ENCODE measurements at places on chromosomes 1 and 21.
A peak's percentile ranks its signal among the peaks of the same experiment; 100 is the strongest.

- no peak for DNase-seq
Measured at GRCh38 chr21:25191141-25191540, 416.1 kb downstream of the MRPL39 start.

DNA sequence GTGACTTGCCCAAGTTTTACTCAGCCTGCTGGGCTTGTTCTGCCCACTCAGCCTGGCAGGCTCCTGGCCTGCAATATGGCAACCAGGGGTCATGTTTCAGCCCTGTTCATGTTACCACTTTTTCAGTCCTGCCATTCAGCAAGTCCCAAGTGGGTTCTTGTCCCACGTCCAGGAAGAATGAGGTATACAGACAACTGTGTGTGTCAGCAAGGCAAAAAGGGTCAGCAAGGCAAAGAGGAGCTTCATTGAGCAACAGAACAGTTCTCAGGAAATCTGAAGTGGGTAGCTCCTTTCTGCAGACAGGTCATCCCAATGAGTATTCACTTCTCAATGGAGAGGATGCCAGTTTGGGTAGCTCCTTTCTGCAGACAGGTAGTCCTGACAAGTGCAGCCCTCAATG lies 1233.3 kb upstream of the B3GALT2 start:
- no peak for DNase-seq

GRCh38 chr21:43325968-43326715 lies 100.8 kb downstream of the SIK1 start:
- no peak for DNase-seq

DNA sequence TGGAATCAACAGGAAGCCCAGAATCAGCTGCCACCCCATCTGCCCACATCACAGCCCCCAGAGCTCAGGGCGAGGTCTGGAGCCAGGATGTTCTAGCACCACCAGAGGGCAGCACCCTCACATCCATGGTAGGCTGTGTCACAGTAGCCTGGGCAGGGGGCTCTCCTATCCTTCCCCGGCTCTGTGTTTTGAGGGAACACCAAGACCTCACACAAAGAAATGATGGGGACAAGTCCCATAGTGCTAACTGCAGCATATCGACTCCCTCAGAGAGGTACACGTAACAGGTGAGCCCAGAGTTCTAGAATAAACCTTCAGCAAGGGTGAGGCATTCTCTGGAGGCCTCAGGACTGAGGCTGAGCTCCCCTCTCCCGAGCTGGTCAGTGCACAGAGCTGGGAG lies 2.3 kb upstream of the KCNC4 start:
- DNase-seq = peak; percentile 59

DNA sequence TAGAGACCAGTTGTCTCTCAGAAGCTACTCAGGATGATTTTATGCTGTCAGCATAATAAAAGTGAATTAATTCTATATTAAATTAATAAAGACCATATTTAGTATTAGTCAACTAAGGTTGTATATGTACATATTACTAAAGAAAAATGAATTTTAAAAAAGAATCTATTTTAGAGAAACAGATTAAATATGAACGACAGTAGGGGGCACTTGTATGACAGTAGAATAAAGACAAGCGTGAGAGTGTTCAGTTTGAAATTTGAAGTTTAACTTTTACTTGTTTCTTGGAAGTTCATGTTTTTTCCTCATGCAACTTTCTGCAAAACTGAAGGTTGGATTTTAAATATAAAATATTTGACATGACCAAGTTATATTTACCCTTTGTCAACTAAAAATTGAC lies 67.9 kb upstream of the MACF1 start:
- DNase-seq = no peak

GRCh38 chr1:229888561-229889001 lies 178.5 kb upstream of the GALNT2 start:
- no peak for DNase-seq

- DNase-seq = no peak
Measured at GRCh38 chr1:181260271-181260670, 171.8 kb downstream of the IER5 start.
